Left colon (tissue), 2 donors: ENCODE measurements at places on chromosomes 13 and 19. TPM values are rescaled to one million over a fixed set of nuclear protein-coding genes. Genes with fewer than 3 reads are reported as not detected.

GRCh38 chr13:90902255-90902654 is 445.2 kb upstream of the MIR17HG start:
- no peak for DNase-seq

GRCh38 chr19:57812226-57812625 is 2.5 kb downstream of the ZNF552 start:
- no peak for DNase-seq

GRCh38 chr19:8304841-8305621 is 3.1 kb downstream of the CD320 start:
- peak; percentile 32 for DNase-seq

GRCh38 chr13:42125046-42125445 is 76.6 kb downstream of the DGKH start:
- DNase-seq: no peak

DNA sequence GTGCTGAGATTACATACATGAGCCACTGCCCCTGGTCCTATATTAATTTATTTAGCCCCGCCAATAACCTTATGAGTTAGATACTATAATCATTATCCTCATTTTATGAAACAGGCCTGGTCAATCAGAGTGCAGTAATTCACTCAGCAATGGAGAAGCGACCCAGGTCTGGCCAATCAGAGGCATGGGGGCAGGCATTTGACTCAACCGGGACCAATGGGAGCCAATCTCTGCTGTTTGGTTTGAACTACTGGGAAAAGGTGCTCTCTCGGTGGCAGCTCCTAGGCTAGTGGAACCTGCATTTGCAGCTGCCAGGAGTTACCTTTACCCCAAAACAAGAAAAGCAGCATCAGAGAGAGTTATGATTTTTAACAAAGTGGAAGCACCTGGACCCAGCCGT is 6.6 kb downstream of the SIRT2 start:
- DNase-seq: no peak

- DNase-seq: no peak
Measured at GRCh38 chr13:94557684-94558235, 38.2 kb downstream of the TGDS start.

- no peak for DNase-seq
Measured at GRCh38 chr19:13381827-13382632, 124.2 kb downstream of the CACNA1A start.

- DNase-seq: no peak
Measured at GRCh38 chr19:28393574-28394336, 819.2 kb downstream of the UQCRFS1 start.

GRCh38 chr19:48302600-48302959 is 22.8 kb upstream of the EMP3 start:
- no peak for DNase-seq

GRCh38 chr19:5971714-5972354 is 6.1 kb downstream of the RANBP3 start:
- no peak for DNase-seq

- DNase-seq: no peak
Measured at GRCh38 chr13:39149896-39150295, 111.6 kb downstream of the NHLRC3 start.

DNA sequence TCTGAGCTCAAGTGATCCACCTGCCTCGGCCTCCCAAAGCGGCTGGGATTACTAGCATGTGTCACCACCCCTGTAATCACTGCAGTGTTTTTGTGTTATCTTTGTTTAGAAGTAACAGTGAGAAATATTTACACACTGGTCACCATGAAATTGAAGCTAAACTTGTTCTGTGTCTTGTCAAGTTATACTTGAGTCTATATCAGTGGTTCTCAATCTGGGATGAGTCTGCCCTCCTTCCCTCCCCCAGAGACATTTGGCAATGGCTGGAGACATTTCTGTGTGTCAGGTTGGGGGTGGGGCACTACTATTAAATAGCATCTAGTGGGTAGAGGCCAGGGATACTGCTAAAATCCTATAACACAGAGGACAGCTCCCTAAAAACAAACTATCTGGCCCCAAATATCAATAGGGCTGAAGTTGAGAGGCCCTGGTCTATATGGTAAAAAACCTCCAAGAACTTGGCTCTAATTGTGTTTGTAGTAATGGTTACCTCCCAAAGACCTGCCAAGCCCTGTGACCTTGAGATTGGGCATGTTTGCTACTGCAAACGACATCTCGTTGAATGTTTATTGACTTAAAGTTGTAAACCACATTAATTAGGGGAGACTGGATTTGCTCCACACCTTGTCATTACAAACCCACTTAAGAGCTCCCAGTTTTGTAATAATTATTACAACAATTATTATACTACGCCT is 6.9 kb downstream of the CTU1 start:
- no peak for DNase-seq

GRCh38 chr13:38866649-38867048 is 124.0 kb downstream of the STOML3 start:
- DNase-seq: no peak

DNA sequence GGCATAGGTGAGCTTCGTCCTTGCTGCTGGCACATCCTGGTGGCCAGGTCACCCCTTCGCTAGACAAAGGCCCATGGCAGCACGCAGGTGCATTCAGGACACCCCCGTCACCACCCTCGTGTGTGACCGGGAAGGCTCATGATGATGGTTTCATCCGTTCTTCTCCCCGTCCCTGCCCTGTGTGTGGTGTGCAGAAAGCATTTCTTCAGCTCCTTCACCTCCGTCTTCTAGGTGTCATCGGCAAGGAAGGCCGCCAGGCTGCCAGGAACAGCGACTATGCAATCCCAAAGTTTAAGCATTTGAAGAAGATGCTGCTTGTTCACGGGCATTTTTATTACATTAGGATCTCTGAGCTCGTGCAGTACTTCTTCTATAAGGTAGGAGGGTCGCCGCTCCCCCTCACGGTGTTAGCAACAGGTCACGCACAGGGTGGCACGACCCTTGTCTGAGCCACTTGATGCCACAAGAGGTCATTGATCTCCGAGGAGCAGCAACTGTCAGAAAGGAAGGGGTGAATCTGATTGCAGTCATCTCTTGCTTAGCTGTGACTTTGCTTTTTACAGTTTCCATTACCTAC is 111.0 kb upstream of the MCF2L start:
- DNase-seq: no peak

DNA sequence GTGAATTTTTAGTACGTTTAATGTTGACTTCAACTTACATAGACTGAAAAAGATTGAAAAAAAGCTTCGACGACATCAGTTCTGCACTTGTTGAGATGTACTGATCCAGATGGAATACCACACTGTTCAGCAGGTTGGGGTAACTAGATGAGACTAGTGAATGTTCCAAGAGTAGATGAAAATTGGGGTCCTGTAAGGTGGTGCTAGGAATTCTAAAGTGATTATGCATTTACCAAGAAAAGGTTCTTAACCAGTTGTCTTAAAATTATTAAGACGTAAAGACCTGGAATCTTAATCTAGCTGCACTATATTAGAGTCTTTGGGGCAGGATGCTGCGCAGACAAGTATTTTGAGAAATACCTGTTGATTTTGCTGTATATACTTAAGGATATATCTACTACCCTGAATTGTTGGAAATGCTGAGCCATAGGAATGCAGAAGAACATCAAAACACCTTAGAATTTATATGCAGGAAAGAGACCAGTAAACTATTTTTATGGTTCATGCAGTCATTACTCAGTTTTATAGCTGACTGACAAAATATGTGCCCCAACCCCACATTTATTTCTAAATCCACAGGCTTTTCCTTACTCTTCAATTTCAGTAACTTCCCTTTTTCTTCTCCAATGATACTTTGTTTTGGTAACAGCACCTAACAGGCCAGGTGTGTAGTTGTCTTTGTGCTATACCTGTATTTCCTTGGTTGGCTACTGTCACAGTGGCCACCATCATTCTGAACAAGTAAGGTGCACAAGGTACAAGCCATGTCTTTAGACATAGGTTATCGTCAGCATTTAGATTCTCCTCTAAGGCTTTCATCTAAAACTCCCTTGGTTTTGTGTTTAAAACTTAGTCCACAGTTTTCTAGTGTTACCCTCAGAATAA is 8.6 kb downstream of the MIR17HG start:
- no peak for DNase-seq

- no peak for DNase-seq
Measured at GRCh38 chr13:28510066-28510465, 15.1 kb upstream of the FLT1 start.

DNA sequence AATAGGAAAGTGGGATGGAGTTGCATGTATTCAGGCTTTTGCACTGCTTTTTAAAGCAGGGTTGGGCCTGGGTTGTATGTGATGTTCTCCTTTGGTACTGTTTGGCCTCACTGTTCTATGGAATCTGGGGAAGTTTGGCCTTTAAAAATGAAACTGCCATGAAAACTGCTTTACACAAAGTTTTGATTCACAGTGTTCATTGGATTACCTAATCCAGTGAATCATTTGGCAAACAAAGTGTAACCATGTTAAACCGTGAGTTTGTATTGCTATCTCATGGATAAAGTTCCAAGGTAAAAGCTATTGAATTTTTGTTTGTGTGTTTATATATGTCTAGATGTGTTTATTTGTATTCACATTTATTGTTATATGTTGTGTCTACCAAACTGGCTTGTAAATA is 1658.6 kb downstream of the OLFM4 start:
- DNase-seq: no peak

- peak; percentile 30 for DNase-seq
Measured at GRCh38 chr13:42396501-42396900, 124.5 kb downstream of the AKAP11 start.

DNA sequence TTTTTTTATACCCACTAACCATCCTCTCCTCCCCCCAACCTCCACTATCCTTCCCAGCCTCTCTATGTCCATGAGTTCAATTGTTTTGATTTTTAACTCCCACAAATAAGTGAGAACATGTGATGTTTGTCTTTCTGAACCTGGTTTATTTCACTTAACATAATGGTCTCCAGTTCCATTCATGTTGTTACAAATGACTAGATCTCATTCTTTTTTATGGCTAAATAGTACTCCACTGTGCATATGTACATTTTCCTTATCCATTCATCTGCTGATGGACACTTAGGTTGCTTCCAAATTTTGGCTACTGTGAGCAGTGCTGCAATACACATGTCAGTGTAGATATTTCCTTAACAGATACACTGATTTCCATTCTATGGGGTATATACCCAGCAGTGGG is 24.9 kb upstream of the ACP7 start:
- no peak for DNase-seq

DNA sequence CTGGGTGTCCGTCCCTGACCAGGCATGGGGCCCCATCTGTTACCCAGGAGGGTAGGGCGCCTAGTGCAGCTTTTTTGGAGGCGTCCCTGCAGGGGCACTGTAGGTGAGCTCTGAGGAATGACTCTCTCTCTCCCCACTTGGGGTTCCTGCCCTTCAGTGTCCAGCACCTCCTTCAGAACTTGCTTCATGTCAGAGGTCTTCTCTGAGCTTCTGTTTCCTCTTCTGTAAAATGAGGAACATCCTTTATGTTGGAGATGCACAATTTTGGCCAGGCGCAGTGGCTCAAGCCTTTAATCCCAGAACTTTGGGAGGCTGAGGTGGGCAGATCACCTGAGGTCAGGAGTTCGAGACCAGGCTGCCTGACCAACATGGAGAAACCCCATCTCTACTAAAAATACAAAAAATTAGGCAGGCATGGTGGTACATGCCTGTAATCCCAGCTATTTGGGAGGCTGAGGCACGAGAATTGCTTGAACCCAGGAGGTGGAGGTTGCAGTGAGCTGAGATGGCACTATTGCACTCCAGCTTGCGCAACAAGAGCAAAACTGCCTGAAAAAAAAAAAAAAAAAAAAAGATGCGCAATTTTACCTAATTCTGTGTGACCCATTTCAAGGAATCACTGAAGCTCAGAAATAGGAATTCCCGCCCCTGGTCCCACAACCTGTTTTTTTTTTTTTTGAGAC is 15.2 kb upstream of the PIK3R2 start:
- no peak for DNase-seq

SSC5D gene
- total RNA-seq: 5.8 TPM

NR2C2AP gene
- 12.5 TPM for total RNA-seq

CKM gene
- total RNA-seq: 0.50 TPM

FGF22 gene
- total RNA-seq: not detected

PIP5K1C gene
- total RNA-seq: 33.1 TPM

TMC4 gene
- total RNA-seq: 209 TPM

MYO1F gene
- 5.4 TPM for total RNA-seq

NKPD1 gene
- 0.15 TPM for total RNA-seq

TEX26 gene
- not detected for total RNA-seq

RNF17 gene
- not detected for total RNA-seq

OR7D2 gene
- total RNA-seq: not detected
